ENCODE measurements at places on chromosomes 11 and 22. TPM values are rescaled to one million over a fixed set of nuclear protein-coding genes. Genes with fewer than 3 reads are reported as not detected.

POU2AF3 gene
- 0.73 TPM for total RNA-seq

OR52I1 gene
- total RNA-seq, result not detected

- DNase-seq, result no peak
Measured at GRCh38 chr11:43579171-43579918, 101.2 kb upstream of the HSD17B12 start.

RAD9A gene
- 19.6 TPM for total RNA-seq

GVQW3 gene
- 25.5 TPM for total RNA-seq

DNA sequence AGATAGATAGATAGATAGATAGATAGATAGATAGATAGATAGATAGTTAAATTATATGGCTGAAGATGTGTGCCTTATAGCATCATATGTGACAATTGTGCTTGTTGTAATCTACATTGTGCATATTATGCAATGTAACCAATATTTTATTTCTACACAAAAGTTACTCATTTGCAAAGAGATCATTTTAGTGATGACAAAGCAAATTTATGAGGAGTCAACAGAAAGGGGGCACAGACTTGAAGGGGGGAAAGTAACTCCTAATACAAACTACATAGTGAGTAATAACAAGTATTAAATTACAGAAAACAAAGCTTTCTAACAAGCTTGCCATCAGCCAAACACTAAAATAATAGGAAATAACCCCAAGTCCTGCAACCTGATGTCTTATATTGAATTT lies 106.8 kb downstream of the MUC15 start:
- no peak for DNase-seq

DNA sequence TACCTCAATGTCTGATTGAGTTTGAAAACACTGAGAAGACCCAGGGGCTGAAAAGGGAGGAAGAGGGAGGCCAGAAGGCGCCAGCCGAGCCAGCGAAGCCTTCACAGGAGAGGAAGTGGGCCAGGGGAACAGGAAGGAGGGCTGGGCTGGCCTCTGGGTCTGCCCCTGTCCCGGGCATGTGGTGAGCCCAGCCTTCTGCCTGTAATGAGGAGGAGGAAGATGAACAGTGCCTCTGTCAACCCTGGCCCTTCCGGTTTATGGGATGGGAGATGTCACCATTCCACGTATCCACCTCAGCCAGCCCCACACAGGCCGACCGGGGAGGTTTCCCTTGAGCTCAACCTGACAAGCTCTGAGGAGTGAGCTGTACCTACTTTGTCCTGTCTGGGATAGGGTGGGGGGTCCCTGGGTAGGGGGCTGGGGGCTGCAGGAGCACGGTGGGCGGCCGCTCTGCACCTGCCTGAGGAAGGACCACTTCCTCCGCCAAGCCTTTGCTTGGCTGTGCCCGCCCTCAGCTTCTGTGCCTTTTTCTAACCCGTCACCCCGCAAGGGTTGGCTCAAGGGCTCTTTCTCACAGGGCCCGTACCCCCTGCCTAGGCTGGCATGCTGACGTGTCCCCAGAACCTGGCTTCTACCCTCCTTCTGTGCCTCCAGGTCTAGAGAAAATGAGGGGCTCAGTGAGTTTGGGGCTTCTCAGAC lies 2.0 kb downstream of the PARVG start:
- no peak for DNase-seq

Measured in cerebellum (tissue), 4 donors.